ENCODE measurements at places on chromosomes 13 and 19.

GRCh38 chr19:30625947-30626625 lies 253.9 kb downstream of the ZNF536 start:
- no peak for DNase-seq

DNA sequence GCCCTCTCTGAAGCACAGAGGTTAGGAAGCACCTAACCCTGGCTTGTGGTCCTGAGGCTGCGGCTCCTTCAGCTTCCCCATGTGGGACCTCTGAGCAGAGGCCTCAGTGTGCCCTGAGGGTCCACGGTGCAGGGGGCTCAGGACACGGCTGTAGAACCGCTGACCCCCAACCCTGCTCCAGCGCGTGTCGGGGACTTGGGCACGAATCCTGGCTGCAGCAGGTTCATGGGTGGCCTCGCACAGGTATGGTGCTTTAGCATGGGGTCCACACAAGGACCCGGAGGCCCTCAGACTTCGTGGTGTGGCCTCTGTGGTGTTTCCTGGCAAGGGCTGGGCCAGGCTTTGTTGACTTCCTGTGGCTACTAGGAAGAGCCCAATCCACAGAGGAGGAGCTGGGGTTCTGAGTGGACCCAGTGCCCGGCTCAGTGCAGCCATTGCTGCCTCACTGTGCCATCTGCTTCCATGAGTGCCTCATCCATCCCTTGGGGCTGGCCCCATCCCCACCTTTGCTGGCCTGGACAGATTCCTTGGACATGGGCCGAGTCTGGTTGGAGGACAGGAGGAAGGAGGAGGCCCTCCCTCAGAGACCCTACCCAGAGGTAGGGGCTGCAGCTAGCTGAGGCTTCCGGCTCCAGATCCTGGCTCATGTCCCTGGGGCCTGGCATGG lies 24.5 kb downstream of the ZBTB7A start:
- no peak for DNase-seq

DNA sequence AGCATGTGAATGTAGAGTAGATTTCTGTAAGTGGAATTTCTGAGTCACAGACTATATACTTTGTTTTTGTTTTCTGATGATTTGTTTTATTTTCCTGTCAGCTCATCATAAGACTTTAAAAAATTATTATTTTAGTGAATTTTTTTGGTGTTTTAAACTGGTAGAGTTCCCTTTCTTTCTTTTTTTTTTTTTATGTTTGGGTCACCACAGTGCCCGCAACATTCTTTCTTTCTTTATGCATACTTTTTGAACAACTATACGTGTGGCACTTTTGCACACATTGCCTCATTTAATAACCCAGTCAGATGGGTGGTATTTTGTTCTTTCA lies 46.0 kb downstream of the WDFY2 start:
- no peak for DNase-seq

DNA sequence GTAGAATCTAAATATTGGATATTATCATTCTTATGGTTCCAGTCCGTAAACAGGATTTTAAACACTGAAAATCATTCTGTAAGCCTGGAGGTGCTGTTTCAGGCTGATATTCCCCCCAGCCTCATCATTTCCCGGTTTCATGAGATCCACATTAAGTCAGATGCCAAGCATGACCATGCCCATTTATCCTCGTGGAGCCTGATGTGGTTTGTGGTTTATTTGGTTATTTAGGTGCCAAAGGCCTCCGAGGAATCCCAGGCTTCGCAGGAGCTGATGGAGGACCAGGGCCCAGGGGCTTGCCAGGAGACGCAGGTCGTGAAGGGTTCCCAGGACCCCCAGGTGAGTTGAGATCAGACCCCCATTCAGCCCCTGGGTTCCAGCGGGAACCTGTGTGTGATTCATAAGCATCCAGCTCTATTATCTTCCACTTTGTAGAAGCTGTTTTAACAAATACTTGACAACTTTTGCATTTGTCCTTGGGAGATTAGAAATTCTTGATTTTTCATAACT lies 92.5 kb downstream of the RAB20 start:
- DNase-seq: no peak

DNA sequence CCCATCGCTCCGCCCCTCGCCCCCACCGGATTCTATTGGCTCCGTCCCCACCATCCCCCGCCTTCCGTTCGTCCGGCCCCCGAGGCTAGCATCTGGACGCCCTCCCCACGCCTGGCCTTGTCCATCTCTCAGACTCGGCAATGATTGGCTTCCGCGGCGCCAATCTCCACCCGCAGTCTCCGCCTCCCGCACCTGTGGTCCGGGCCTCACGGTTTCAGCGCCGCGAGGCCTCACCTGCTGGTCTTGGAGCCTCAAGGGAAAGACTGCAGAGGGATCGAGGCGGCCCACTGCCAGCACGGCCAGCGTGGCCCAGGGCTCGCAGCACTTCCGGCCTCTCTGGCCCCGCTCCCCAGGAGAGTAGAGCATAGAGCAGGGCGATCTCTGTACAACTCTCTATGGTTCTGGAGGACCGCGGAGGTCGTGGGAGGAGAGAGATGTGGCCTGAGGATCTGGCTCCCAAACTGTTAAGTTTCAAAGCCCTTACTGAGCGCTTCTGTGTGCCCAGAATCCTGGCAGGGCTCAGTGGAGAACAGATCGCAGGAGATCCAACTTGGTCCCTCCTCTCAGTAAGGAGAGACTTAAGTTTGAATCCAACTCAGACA lies at the start of gene ERCC1:
TSS of gene ERCC1 (minus strand) at position 329 of the 602 bp plus-strand sequence. CDS start 543 bp downstream, outside the sequence.
- peak; percentile 96 for DNase-seq

DNA sequence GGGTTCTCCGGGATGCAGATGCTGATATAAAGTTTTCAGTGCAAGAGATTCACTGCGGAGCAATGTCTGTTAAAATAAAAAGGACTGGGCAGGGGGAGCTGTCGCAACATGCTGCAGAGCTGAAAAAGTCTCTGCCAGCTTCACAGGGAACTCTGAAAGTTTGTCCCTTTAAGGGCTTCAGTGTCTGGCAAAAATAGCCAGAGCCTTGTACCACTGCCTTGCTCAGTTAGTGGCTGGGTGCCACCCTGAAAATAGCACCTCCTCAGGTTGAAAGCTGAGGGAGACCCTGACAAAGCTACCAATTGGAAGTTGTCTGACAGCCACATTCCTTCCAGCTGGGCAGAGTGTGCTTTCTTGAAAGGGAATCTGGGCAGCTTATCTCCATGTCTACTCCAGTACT lies 3.0 kb upstream of the NDFIP2 start:
- DNase-seq: no peak

GRCh38 chr13:79480954-79481684 lies at the start of gene NDFIP2:
Gene NDFIP2, plus strand, starts transcription at chr13:79481155. Its CDS starts 49 bp downstream, at chr13:79481204.
- DNase-seq: peak; percentile 65

- no peak for DNase-seq
Observed at GRCh38 chr13:78060966-78061365, 142.3 kb upstream of the EDNRB start.

DNA sequence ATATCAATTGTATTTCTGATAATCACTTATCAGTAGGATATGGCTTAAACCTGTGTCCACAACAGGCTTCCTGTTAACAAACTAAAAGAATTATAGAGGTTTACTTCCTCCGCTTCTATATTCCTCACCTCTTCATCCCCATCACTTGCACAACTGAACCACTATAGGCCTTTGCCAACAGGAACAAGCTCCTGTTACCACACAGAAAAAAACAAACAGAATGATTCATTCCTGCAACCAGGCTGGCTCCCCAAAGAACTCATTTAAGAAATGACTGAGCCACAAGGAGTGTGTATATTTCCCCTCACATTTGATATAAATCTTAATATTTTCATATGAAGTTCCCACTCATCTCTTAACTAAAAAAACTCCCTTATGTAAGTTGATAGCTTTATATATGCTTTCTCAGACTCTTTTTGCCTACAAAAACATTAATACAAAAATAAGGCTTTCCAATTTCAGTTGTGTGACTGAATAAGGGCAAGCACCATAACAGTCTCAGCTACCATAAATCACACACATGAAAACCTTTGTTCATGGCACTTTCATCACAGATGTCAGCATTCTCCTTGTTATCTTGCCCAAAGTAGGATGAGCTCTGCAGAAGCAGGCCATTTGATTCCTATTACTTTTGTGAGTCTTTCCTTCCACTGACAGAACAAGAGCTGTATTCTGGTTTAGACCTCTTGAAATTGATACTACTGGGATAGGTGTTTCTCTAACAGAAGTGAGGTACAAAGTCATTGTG lies 366.8 kb downstream of the SLITRK1 start:
- no peak for DNase-seq

- no peak for DNase-seq
Observed at GRCh38 chr13:66556306-66556705, 673.8 kb downstream of the PCDH9 start.

GRCh38 chr19:45498411-45499195 lies at the start of gene PPM1N:
Gene PPM1N, plus strand, starts transcription at chr19:45498443. Its CDS starts 30 bp downstream, at chr19:45498473.
- no peak for DNase-seq

DNA sequence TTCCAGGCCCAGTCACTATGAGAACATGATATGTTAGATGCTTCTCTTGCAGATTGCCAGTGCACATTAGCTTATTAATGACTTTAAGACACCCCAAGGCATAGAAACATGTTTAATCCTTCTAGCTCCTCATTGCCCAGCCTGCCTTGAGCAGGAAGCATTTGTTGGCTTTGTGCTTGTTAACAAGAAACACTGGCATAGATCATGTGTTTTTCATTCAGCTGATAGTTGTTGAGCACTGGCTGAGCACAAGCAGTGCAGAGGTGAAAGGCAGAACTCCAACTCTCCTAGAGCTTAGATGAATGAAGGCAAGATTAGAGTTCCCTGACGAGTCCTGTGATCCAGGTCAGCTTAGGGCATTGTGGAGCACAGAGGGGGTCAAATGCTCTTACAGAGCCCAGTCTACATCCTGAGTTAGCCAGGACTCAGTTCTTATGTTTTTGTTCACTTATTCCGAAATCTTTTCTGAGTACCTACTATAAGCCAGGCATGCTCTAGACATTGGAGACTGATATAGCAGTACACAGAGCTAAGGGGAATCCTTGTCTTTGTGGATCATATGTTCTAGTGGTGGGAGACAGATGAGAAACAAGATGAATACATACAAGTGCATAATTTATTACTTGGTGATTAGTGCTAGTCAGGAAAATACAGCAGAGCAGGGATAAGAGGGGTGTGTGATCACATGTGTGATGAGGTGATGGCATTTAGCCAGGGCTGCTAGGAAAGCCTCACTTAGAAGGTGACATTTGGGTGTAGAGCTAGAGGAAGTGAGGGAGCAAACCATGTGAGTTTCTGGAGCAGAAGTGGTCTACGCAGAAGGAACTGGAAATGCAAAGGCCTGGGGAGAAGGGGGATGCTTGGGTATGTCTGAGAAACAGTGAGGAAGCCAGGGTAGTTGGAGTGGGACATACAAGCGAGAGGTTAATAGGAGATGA lies 101.2 kb downstream of the WASF3 start:
- no peak for DNase-seq

GRCh38 chr19:30564551-30565011 lies 192.4 kb downstream of the ZNF536 start:
- no peak for DNase-seq

DNA sequence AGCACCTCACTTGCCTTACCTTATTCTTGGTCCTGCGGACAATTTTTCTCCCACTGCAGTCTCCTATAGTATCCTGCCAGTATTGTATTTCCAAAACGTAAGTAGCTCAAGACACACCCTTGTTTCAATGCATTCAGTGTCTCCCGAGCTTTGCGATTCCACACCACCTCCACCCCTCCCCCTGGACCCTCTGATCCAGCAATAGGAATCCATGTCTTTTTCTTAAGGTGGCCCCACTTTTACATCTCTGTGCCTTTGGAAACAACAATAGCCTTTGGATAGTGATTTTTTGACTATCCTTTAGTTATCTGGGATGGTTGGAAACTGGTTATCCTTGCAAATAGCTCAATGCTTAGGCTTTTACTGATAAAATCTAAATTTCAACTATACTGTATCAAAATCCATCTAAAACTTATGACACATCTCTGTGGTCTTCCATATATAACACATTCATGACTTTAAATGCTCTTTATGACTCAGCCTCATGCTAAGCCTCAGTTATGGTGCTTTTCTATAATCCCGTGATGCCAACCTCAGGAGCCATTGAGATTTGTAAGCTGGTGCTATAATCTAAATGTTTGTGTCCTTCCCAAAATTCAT lies 27.1 kb downstream of the FAM216B start:
- no peak for DNase-seq

DNA sequence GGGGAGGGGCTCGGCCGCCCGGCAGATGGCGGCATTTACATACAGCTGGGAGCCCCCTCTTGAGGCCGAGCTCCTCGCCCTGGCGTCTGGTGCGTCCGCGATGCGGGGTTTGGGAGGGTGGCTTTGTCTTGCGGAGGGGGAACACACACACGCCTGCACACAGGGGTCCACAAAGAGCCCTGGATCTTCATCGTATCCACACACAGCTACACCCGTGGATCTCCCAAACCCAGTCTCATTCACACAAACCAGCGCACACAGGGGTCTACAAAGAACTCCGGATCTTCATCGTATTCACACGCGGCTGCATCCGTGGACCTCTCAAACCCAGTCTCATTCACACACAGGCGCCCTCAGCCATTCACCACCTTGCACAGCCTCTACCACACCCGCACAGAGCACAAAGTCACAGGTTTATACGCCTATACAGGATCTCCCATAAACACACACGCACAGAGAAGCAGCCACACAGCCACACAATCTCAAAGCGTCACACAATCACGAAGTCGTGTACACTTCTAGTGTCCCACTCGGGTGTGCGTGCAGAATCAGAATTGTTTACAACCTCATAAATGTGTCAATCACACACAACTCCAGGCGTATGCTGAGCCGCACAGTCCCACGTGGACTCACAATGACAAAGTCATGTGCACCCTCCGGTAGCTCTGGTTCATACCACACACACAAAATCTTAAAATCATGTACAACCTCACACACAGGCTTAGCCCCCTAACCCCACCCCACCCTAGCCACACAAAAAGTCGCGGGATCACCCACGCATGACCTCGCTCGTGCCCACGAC lies 550 bp upstream of the DLL3 start:
- peak; percentile 89 for DNase-seq

DNA sequence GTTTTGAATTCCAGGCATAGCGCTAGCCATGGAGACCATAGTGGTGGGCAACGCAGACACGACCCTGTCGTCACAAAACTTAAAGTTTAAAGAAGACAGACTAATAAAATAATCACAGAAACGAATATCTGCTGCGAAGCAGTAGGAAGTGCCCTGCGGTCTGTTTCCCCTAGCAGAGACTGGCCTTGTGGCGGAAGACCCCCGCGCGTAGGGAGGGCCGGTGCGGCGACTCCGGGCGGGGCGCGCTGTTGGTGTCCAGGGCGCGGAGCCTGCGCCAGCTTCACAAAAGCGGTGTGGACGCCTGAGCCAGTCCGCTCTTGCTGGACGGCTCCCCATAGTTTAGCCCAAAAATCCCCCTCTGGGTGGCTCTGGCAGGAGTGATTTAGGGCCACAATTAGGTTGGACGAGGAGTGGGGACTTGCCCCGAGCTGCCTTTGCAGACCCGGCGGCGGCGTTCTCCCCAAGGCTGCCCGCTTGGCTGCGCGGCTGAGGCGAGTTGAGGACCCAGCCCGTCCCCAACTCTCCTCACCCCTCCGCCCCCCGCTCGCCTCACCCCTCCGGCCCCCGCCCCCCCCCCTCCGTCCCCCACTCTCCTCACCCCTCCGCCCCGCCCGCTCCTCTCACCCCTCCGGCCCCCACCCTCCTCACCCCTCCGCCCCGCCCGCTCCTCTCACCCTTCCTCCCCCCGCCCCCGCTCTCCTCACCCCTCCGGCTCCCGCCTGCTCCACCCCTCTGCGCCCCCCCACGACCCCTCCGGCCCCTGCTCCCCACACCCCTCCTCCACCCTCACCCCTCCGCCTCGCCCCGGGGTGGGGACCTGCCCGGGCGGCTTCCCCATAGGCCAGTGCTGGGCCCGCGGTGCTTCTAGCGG lies 14.2 kb upstream of the LATS2 start:
- DNase-seq: no peak

- no peak for DNase-seq
Observed at GRCh38 chr19:19176950-19177349, 6.9 kb upstream of the MEF2B start.
